Effector memory CD4-positive, alpha-beta T cell (primary cell): ENCODE measurements at places on chromosomes 16 and 17.

- peak; percentile 20 for DNase-seq
- peak overlapping the region; percentile 16 for H3K27ac ChIP-seq
- no peaks in the 10 kb centered on the region for H3K27me3 ChIP-seq
- no peak overlapping the region for H3K4me3 ChIP-seq
- H3K4me1 ChIP-seq: no peaks in the 10 kb centered on the region
Measured at GRCh38 chr17:81153340-81153803, 11.9 kb upstream of the PVALEF start.

DNA sequence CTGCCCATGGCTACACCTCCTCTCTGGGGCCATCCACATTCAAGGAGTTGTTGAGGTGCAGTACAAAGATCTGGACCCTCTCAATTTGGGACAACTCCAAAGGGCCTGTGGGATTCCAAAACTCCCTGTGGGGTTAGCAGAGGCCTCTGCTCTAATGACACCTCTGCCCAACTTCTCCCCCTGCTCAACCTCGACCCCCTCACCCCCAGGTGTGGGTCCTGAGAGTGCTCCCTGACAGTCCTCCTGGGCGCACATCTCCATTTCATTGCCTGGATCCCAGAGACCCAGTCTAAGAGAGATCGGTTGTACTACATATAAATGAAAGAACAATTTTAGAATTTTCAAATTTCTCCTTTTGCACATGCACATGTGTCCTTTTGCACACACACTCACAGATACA, 73.0 kb upstream of the NKD1 start:
- H3K4me1 ChIP-seq: no peaks in the 10 kb centered on the region
- no peak overlapping the region for H3K27ac ChIP-seq
- H3K36me3 ChIP-seq: no peaks in the 10 kb centered on the region
- H3K4me3 ChIP-seq: no peak overlapping the region

- no peak for DNase-seq
- H3K4me1 ChIP-seq: no peaks in the 10 kb centered on the region
- H3K27ac ChIP-seq: no peak overlapping the region
- H3K36me3 ChIP-seq: no peaks in the 10 kb centered on the region
- H3K27me3 ChIP-seq: no peaks in the 10 kb centered on the region
- no peak overlapping the region for H3K4me3 ChIP-seq
Measured at GRCh38 chr16:66231452-66232160, 134.9 kb upstream of the CDH5 start.

GRCh38 chr17:58097384-58098088, 14.3 kb downstream of the DYNLL2 start:
- H3K27ac ChIP-seq: no peak overlapping the region
- no peak overlapping the region for H3K4me3 ChIP-seq
- H3K4me1 ChIP-seq: no peaks in the 10 kb centered on the region
- H3K36me3 ChIP-seq: peaks cover 5% of the 10 kb centered on the region

DNA sequence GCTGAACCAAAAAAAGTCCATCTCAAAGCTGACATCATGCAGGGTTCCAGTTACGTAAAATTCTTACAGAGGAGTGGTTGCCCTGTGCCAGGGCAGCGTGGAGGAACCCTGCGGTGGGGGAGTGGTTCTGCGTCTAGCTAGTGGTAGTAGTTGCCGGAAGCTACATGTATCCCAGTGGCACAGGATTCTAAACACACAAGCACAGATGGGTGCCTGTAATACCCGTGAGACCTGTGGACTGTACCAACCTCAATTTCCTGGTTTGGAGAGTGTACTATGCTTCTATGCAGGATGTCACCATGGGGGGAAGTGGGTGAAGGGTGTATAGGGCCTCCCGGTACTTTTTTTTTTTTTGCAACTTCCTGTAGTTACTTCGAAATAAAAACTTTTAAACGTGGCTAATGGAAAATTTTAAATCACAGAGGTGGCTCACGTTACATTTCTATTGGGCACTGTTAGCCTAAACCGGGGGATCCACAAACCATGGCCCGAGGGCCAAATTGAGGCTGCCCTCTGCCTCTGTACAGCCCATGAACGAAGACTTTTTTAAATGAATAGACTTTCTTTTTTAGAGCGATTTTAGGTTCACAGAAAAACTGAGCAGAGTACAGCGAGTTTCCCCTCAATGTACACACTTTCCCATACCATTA, 38.5 kb downstream of the TBC1D16 start:
- H3K27me3 ChIP-seq: no peaks in the 10 kb centered on the region
- H3K27ac ChIP-seq: peak overlapping the region; percentile 75
- peaks cover 30% of the 10 kb centered on the region for H3K4me1 ChIP-seq
- H3K36me3 ChIP-seq: no peaks in the 10 kb centered on the region
- peak; percentile 64 for DNase-seq

DNA sequence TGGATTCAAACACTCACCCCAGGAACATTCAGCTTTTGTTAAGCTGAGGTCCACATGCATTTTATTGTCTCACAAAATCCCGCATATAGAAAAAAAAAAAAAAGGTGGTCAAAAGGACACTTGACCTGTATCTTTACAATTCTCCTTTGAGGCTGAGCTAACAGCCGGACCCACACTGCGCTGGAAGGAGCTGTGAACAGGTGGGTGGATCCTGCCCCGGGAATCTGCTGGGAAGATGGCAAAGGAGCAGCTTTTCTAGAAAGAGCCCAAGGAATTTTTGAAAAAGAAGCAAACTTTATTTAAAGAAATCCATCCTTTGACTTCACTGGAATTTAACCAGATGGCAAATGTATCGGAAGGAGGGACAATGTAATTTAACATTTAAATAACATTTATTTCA, 108.1 kb downstream of the ADCY9 start:
- H3K27me3 ChIP-seq: no peaks in the 10 kb centered on the region
- no peak overlapping the region for H3K4me3 ChIP-seq
